ENCODE measurements at places on chromosomes 5 and 9. TPM values are rescaled to one million over a fixed set of nuclear protein-coding genes. Genes with fewer than 3 reads are reported as not detected.

DNA sequence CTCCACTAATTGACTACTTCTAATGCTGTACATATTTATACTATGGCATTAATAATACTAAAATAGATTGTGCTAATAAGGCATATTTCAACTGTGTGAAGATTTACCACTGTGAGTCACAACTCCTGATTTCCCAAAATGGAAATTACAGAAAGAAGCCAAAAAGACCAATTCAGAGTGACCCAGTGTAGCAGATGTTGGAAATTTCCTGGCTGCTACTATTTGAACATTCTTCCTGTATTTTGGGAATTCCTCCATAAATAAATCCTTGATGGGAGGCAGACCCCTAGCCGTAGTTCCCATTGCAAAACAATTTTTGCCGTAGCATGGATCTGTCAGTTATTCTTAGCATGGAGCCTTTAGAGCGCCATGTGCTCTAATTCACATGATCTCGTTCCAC lies 11.4 kb upstream of the PRUNE2 start:
- no peak overlapping the region for H3K4me3 ChIP-seq
- H3K27me3 ChIP-seq: peaks cover 18% of the 10 kb centered on the region
- DNase-seq: no peak
- no peak overlapping the region for H3K27ac ChIP-seq
- H3K36me3 ChIP-seq: no peaks in the 10 kb centered on the region

- no peaks in the 10 kb centered on the region for H3K27me3 ChIP-seq
- H3K36me3 ChIP-seq: peaks cover 6% of the 10 kb centered on the region
- peak overlapping the region; percentile 98 for H3K4me3 ChIP-seq
- H3K27ac ChIP-seq: peak overlapping the region; percentile 96
- H3K4me1 ChIP-seq: peaks cover 64% of the 10 kb centered on the region
These were observed 3.0 kb downstream of the N4BP3 start for GRCh38 chr5:178116143-178116885.

DNA sequence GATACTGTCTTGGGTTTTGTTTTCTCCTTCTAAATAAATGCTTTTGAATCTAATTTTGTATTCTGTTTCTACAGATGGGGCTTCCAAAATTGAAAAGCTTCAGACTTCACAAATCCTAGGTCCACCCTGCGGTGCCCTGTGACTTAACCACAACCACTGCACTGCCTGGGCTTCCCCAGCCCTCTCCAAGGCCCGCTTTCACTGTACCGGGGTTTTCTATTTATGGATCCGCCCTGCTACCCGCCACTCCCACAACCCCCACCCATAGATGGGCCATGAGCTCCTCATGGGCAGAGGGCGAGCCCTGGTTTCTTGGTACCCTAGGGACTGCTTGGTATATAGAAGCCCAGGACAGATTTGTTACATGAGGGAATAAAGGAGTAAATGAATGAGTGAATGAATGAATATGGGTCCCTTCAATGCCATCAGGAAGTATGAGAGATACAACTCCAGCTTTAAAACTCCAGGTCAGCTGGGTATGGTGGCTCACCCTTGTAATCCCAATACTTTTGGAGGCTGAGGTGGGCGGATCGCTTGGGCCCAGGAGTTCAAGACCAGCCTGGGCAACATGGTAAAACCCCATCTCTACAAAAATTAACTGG lies 39.8 kb upstream of the NEK6 start:
- H3K4me1 ChIP-seq: peaks cover 36% of the 10 kb centered on the region
- H3K27me3 ChIP-seq: no peaks in the 10 kb centered on the region
- H3K4me3 ChIP-seq: no peak overlapping the region
- DNase-seq: no peak
- no peak overlapping the region for H3K27ac ChIP-seq

DNA sequence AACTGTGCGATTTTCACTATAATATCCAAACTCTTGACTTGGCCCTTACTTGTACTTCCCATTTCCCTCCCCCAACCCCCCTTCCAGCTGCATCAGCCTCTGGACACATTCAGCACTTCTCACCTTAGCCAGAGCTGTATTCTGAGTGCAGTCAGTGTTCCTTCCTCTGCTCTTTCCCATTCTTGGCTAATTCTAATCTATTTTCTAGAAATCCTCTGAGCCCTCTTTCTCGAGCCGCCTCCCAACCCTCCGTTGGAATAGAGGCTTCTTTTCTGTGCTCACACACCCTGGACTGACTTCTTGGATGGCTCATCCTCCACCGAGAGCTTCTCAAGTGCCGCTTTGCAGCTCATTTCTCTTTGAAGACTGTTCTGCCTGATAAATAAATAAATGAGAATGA lies 188.8 kb downstream of the NTRK2 start:
- H3K4me1 ChIP-seq: no peaks in the 10 kb centered on the region
- DNase-seq: no peak
- H3K36me3 ChIP-seq: no peaks in the 10 kb centered on the region

SLC6A18 gene
- total RNA-seq: not detected

PLAC8L1 gene
- total RNA-seq: 1.8 TPM

GRCh38 chr5:149201121-149201637 lies 59.9 kb downstream of the ABLIM3 start:
- no peak overlapping the region for H3K27ac ChIP-seq
- H3K36me3 ChIP-seq: no peaks in the 10 kb centered on the region
- no peak overlapping the region for H3K4me3 ChIP-seq
- no peaks in the 10 kb centered on the region for H3K27me3 ChIP-seq

OR1J2 gene
- total RNA-seq: 0.85 TPM

DNA sequence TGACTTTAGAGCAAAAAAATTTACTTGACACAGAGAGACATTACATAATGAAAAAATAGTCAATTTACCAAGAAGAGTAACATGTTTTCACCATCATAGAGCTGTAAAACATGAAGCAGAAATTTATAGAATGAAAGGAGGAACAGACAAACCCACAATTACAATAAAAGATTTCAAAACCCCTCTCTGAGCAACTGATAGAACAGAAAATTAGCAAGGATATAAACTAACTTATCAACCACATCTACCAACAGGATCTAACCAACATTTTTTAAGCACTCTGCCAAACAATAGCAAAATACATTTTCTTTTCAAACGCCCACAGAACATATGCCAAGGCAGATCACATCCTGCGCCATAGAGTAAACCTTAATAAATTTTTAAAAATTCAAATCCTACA lies 17.9 kb downstream of the SLCO4C1 start:
- no peak overlapping the region for H3K4me3 ChIP-seq
- H3K4me1 ChIP-seq: no peaks in the 10 kb centered on the region
- H3K27ac ChIP-seq: no peak overlapping the region
- H3K36me3 ChIP-seq: no peaks in the 10 kb centered on the region
- no peak for DNase-seq
- H3K27me3 ChIP-seq: no peaks in the 10 kb centered on the region

CNTLN gene
- not detected for total RNA-seq

DNA sequence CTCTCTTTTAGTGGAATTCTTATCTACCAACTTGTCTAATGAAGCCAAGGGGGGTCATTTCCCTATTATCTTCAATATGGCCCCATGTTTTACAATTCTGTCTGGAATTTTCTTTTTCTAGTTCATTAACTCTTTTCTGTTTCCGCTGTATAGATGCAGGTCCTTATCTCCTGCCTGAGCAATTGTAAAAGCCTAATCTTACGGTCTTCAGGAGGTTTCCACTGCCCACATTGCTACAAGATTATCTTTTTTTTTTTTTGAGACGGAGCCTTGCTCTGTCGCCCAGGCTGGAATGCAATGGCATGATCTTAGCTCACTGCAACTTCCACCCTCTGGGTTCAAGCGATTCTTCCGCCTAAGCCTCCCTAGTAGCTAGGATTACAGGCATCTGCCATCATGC lies 132.3 kb downstream of the UNC13B start:
- no peaks in the 10 kb centered on the region for H3K36me3 ChIP-seq
- H3K4me3 ChIP-seq: no peak overlapping the region
- peaks cover 10% of the 10 kb centered on the region for H3K27me3 ChIP-seq

DNA sequence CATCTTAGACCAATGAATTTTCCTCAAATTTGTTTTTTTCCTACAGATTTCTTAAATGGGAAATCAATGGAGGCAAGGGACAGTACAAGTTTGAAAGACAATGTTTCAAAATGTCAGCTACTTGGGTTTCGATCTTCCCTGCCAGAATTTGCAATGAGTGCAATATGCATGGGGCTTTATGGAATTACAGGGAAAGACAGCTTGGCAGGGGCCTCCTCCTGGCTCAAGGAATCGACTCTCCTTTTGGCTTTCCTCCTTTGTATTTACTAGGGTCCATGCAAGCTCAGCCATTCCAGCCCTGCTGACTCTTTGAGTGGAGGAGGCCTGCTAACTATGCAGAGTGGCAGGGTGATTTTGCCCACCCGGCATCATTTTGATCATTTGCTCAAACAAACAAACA lies 63.2 kb downstream of the MED27 start:
- H3K4me1 ChIP-seq: peaks cover 6% of the 10 kb centered on the region
- H3K27ac ChIP-seq: no peak overlapping the region
- H3K4me3 ChIP-seq: no peak overlapping the region
- no peak for DNase-seq
- H3K36me3 ChIP-seq: peaks cover 31% of the 10 kb centered on the region

CEMIP2 gene
- total RNA-seq: 71.9 TPM

GRCh38 chr5:104612005-104612404 lies 1049.4 kb upstream of the NUDT12 start:
- H3K4me3 ChIP-seq: no peak overlapping the region
- no peaks in the 10 kb centered on the region for H3K4me1 ChIP-seq
- no peaks in the 10 kb centered on the region for H3K36me3 ChIP-seq
- H3K27me3 ChIP-seq: no peaks in the 10 kb centered on the region

RAI14 gene
- not detected for total RNA-seq

LCN15 gene
- total RNA-seq: not detected

DNA sequence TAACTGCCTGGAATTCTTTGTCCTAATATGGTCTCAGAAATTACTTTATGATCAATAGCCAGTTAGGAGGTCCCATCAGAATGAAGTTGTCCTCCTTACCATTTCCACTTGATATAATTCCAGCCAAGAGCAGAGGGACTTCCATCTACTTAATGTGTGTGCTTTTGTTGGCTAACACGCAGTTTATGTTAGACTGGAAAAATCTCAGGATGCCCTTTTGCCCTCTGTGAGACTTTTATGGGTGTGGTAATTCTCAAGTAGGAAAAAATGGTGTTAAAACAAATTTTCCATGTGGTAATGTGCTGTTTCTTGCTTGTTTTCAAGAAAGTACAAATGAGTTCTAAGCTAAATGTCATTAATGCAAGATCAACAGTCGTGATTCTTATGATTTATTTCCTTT lies 327.1 kb downstream of the MTRR start:
- H3K4me3 ChIP-seq: no peak overlapping the region
- no peak for DNase-seq
- H3K27ac ChIP-seq: no peak overlapping the region
- H3K36me3 ChIP-seq: no peaks in the 10 kb centered on the region
- no peaks in the 10 kb centered on the region for H3K27me3 ChIP-seq

NRG2 gene
- total RNA-seq: 0.26 TPM

C9 gene
- not detected for total RNA-seq

GRCh38 chr9:95515272-95516113 lies 1.3 kb downstream of the PTCH1 start:
- H3K36me3 ChIP-seq: peaks cover 5% of the 10 kb centered on the region
- peaks cover 47% of the 10 kb centered on the region for H3K4me1 ChIP-seq
- DNase-seq: peak; percentile 29
- no peak overlapping the region for H3K27ac ChIP-seq
- peak overlapping the region; percentile 78 for H3K4me3 ChIP-seq
- H3K27me3 ChIP-seq: no peaks in the 10 kb centered on the region

- no peak for DNase-seq
- H3K36me3 ChIP-seq: no peaks in the 10 kb centered on the region
- H3K27ac ChIP-seq: no peak overlapping the region
- no peak overlapping the region for H3K4me3 ChIP-seq
These were observed 685.1 kb downstream of the DTWD2 start for GRCh38 chr5:118303296-118303695.

DNA sequence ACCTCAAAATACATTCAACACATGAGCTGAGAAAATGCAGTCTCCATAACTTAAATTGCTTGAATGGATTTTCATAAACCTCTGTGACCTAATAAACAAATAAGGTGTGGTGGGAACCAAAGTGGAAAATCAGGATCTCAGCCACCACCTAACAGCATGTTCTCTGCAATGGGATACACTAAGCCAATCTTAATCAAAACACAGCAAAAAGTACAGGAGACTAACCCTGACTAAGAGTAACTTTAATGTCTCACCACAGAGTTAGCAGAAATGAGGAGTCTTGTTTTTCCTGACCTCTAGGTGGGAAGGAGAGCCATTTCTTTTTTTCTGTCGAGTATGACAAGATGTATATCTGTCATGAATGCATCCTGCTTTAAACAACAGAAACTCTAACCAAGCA lies 48.5 kb downstream of the PLK2 start:
- no peak for DNase-seq
- no peak overlapping the region for H3K27ac ChIP-seq
- H3K4me1 ChIP-seq: no peaks in the 10 kb centered on the region
- H3K27me3 ChIP-seq: peaks cover 2% of the 10 kb centered on the region
- no peaks in the 10 kb centered on the region for H3K36me3 ChIP-seq
